ENCODE measurements at places on chromosomes 7 and 10.

GRCh38 chr7:3439333-3440030, 138.4 kb downstream of the SDK1 start:
- DNase-seq, result no peak

DNA sequence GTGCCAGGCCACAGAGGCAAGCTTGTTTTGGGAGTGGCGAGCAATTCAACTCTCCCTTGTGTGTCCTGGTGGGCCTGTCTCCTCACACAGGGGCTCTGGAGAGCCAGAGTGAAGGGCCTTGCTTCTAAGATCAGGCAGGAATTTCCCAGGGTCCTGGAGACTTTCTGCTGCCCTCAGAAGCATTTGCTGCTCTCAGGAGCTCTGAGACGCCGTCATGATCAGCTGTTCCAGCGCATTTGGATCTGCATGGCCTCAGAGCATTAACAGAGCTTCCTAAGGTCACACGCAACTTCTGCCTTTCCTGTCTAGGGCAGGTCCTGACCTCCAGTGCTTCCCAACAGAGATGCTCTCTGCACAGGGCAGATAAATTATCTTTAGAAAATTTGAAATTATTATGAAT, 52.2 kb upstream of the C10orf90 start:
- DNase-seq, result no peak

DNA sequence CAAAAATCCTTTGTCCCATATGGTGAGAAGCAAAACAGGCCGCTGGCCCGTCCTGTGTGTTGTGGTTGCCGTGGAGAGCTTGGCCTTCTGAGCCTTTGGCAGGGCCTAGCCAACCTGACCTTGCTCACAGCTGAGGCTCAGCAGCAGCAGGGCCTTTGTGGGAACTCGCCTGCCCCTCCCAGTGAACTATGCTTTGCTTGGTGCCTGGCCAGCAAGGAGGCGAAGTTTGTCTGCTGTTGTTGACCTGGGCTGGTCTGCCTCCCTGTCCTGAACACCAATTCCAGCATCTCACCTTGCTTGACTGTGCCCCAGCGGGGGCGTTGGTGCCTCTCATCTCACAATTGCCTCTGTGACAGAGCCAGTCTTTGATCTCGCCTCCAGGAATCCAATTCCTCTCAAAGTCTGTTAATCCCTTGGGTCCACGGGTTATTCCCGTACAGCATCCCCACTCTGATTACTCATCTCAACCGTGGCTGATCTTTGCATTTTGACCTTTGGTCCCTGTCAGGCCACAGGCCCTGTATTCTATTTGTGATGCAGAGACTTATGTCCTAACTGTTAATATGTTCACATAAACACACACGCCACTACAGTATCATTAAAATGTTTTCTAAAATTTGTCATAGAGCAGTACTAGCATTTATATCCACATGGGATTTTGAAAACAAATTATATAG, 22.6 kb downstream of the EPDR1 start:
- DNase-seq, result peak; percentile 10

DNA sequence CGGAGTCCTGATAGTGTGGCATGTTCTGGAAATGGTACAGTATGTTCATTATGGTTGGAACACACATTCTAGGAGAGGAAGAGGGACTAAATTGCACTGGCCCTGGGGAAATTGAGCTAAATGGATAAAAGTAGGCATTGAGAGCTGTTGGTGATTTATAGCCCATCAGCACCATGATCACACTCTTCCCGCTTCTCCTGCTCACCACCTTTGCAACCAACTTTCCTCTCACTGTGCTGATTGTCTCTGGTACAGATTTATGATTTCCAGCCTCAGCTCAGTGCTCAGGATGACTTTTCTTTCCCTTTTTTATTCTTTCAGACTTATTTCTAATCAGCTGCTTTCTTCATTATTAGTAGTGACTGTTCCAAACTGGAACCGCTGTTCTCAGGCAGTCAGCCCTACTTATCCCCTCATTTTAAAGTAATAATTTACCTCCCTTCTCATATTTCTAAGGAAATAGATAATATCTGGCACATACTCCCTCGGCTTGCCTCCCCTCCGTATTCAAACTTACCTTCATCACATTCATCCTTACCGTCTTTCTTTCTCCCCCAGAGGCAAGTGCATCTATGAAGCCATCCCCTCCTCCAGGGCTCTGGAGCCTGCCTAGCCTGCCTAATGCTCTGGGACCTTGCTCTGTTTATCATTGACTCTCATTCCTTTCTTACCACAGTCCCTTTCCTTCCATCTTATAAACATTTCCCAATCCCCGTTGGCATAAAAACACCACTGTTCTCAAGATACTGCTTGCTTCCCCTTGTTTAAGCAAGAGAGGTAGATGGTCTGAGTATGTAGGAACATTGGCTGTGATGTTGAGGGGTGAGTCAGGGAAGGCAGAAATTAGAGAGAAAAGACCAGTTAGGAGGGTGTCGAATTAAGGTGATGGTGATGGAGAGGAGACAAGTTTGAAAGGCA, 51.6 kb upstream of the RPA3 start:
- DNase-seq, result no peak

- DNase-seq, result no peak
These were observed 51.8 kb upstream of the ANK3 start for GRCh38 chr10:60441515-60441914.

GRCh38 chr7:130127821-130128317, 57.5 kb downstream of the KLHDC10 start:
- no peak for DNase-seq

- DNase-seq, result no peak
These were observed 65.3 kb downstream of the TET1 start for GRCh38 chr10:68625316-68625921.

DNA sequence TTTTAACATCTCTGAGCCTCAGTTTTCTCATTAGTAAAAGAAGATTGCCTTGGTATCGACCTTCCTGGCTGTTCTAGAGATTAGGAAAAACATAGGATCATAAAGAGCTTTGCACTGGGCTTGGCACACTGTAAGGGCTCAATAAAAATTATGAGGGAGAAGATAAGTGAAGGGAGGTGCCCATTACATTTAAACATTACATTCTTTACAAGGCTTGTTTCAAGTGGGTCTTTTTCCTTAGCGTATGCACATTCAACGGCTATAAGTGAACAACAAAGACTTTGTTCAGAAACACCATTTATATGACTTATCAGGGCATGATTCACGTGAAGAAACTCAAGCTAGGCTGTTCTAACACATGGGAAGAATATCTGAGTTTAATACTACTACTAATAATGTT, 351.9 kb upstream of the NPVF start:
- no peak for DNase-seq

GRCh38 chr7:18890134-18890533, 227.3 kb downstream of the TWIST1 start:
- DNase-seq, result no peak

GRCh38 chr10:55358539-55358938, 557.5 kb upstream of the PCDH15 start:
- DNase-seq, result no peak

- DNase-seq, result no peak
These were observed 9.4 kb downstream of the WBP1L start for GRCh38 chr10:102752934-102753664.

GRCh38 chr7:55794527-55794926, 68.0 kb downstream of the SEPTIN14 start:
- DNase-seq, result no peak

DNA sequence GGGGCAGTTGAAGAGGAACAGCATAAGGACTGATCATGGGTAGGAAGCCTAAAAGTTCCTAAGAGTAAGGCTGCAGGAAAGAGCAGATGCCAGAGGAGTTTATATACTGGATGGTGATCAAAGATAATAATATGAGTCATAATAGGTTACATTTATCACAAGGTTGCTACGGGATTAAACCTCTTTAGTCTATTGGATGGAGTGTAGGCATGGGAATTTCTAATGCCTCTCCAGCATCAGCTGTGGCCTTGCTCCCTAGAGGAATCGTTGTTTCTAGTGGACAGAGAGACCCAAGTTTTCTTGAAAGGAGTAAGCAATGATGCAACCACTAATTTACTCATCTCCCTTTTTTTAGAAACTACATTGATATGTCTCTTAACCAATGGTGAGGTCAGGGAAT, 213.4 kb downstream of the GPR37 start:
- DNase-seq, result no peak

GRCh38 chr10:78991187-78991586, 77.6 kb upstream of the ZMIZ1 start:
- no peak for DNase-seq

DNA sequence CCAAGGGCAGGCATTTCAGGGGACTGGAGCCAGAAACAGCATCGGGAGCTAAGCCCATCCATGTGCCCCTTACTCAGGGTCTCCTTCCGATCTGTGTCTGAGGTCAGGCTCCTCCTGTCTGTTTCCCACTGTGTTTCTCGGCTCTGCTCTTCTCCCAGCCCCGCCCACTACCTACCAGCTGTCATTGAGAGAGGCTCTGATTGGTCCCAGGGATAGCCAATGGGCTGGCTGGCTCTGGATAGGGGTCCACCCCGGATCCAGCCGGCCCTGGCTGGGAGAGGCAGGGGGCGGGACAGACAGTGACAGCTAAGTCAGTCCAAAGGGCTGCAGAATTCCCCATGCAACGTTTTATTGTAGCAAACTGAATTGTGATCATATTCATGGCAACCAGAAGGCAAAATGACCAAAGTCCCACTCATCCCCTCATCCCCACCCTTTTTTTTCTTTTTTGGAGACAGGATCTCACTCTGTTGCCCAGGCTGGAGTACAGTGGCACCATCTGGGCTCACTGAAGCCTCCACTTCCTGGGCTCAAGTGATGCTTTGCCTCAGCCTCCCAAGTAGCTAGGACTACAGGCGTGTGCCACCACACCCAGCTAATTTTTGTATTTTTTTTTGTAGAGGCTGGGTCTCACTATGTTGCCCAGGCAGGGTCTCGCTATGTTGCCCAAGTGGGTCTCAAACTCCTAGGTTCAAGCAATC, 76.3 kb downstream of the CLIP2 start:
- DNase-seq, result peak; percentile 70

DNA sequence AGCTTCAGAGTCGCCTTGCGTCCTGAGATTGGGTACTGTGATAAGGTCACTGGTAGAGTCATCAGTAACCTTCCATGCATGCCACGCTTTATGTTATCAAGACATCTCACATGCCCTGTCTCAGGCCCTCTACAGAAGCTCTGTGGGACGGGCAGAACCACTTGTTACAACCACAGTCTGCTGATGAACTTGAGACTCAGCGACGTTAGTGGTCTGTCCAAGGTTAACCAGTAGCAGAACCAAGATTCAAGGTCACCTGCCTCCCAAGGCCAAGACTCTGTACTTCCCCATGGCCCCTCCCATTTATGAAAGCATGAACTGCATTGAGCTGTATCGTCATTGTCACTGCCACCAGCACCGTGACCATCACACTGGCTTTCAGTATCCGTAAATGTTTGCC, 15.0 kb downstream of the IQCE start:
- no peak for DNase-seq

DNA sequence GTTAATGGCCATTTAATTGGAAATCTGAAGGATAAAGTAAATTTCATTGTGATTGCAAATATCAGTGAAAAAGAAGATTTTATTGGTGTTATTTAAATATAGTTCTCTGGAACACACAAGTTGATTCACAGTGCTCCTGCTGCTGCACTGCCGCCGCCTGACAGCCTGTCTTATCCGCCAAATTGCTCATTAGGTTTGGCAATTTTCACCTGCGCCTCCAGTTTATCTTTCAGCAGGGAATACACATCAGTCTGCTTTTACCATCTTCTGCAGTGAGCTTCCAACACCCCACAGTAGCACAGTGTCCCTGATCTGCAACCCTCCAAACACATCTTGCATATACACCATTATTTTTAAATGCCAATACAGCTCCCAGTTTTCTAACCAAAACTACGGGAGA, 308.3 kb downstream of the PARD3 start:
- no peak for DNase-seq

DNA sequence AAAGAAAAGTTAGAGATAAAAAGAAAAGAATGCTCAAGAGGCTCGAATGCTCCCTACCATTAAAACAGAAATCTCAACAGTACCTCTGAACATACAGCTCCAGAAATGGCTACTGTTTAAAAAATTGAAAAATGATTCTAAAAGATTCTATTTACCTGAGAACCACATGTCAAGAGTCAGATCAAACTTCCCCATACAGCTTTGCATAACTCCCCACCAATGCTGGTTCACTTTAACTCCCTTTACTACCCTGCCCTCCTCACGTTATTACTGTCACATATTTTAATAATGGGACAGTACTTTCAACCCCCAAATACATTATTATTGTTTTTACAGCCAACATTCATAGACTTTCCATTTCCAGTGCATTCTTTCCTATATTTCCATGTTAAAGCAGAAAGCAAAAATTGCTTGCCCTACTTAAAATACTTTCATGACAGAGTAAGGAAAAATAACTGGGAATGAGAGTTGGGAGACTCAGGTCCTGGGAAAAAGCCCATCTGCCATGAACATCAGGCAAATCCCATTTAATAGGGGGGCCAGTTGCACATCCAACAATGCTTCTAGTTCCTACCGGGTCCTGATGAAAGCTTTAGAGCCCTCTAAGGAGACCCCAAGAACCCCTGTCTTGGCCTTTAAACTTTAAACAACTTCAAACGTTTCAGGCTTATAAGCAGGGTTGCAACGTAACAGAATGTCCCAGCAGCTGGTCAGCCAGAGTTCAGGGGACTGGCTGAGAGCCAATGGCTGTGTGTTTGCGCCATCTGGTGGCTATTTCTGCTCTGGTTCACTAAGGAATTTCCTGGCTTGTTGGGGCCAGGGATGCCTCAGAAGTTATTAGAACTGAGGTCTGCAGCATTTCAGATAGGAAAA, 247.4 kb downstream of the ELMO1 start:
- peak; percentile 84 for DNase-seq

DNA sequence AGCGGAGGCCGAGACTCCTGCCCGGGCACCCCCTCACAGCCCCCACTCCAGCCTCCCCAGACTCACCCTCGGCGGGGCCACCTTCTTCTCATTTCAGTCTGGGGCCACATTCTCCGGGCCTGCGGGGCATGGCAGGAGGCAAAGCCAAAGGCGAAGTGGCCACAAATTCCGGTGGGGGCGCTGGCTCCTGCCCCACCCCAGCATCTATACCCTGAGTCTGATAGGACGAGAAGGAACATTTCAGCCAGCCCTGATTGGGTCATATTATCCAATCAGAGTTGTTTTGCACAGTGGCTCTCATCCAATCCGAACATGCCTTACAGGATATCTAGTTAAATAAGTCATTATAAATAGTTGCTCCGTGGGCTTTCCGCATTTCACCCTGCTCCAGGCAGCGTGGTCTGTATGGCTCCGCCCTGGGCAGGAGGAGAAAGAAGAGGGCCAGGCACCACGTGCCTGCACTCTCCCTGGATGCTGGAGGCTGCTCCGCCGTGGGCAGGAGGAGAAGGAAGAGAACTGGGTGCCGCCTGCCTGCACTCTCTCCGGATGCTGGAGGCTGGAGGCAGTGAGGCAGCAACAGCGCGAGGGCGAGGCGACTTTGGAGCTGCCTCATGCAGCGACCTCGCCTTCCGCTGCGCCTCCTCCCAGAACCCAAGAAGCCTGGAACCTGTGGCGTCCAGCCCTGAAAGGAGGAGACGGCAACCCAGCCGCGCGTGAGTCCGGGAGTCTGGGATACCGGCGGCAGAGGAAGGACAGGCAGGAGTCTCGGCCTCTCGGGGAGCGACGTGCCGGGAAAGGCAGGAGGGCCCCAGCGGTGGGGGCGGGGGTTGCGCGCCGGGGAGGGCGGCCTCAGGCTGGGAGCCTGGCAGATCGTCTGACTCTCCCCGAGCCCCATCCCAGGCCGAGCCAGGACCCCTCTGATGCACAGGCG, 162.9 kb downstream of the ZNF33B start:
- no peak for DNase-seq
